Neural progenitor cell (in vitro differentiated cells): ENCODE measurements at places on chromosomes 5 and 9. TPM values are rescaled to one million over a fixed set of nuclear protein-coding genes. Genes with fewer than 3 reads are reported as not detected.

The TYRP1 gene
- total RNA-seq, result 0.75 TPM in 1 of 2 replicates, not detected in the other

The SPATA9 gene
- total RNA-seq, result not detected in 2 replicates

- no peak for DNase-seq
- H3K27me3 ChIP-seq, result no peaks in the 10 kb centered on the region
- no peak overlapping the region for H3K4me3 ChIP-seq
- H3K4me1 ChIP-seq, result no peaks in the 10 kb centered on the region
Observed at GRCh38 chr9:82799286-82799685, 263.7 kb downstream of the RASEF start.

DNA sequence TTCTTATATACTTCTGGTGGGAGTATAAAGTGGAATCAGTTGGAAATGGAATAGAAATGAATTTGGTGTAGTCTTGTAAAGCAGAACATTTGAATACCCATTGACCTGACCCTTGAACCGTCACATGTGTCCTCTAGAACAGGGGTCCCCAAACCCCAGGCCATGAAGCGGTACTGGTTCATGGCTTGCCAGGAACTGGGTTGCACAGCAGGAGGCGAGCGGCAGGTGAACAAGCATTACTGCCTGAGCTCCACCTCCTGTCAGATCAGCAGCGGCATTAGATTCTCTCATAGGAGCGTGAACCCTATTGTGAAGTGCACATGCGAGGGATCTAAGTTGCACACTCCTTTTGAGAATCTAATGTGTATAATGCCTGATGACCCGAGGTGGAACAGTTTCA lies 80.0 kb downstream of the RANBP17 start:
- DNase-seq, result no peak
- no peak overlapping the region for H3K27ac ChIP-seq
- H3K4me1 ChIP-seq, result no peaks in the 10 kb centered on the region
- H3K4me3 ChIP-seq, result no peak overlapping the region
- no peaks in the 10 kb centered on the region for H3K27me3 ChIP-seq

- no peaks in the 10 kb centered on the region for H3K36me3 ChIP-seq
- no peak overlapping the region for H3K27ac ChIP-seq
- no peaks in the 10 kb centered on the region for H3K4me1 ChIP-seq
- H3K4me3 ChIP-seq, result no peak overlapping the region
Observed at GRCh38 chr9:21452681-21453080, 12.4 kb downstream of the IFNA1 start.

The SEMA5A gene
- total RNA-seq, result 10.8 and 11.9 TPM in 2 replicates

The FLT4 gene
- 2.3 and 13.9 TPM in 2 replicates for total RNA-seq

DNA sequence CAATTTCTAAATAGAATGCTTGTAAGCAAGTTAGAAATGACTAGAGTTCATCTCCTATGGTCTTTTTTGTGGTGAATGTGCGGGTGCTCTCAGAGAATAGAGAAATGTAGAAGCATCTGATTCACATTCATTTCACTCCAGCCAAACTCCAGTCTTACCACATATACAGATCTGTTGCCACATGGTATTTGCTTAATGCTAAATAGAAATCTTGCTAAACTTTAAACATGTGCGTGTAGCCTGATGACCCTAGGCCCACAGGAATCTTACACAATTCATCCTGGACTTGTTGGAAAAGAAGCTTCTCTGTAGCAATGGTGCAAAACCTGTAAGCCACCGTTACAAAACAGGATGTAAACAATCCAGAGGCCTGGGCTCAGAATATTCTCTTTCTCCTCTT lies 135.2 kb downstream of the PCSK1 start:
- H3K27ac ChIP-seq, result no peak overlapping the region
- no peaks in the 10 kb centered on the region for H3K36me3 ChIP-seq
- no peak for DNase-seq
- H3K4me1 ChIP-seq, result no peaks in the 10 kb centered on the region
- H3K27me3 ChIP-seq, result no peaks in the 10 kb centered on the region

The PCDHB6 gene
- total RNA-seq, result 0.90 and 1.5 TPM in 2 replicates

GRCh38 chr9:129580211-129580915 lies 40.5 kb downstream of the C9orf50 start:
- no peak for DNase-seq
- no peak overlapping the region for H3K4me3 ChIP-seq
- H3K36me3 ChIP-seq, result no peaks in the 10 kb centered on the region

The N4BP3 gene
- 4.1 and 12.8 TPM in 2 replicates for total RNA-seq

The NMUR2 gene
- 0.07 TPM in 1 of 2 replicates, not detected in the other for total RNA-seq

- no peaks in the 10 kb centered on the region for H3K36me3 ChIP-seq
- H3K4me1 ChIP-seq, result peaks cover 27% of the 10 kb centered on the region
- no peak overlapping the region for H3K4me3 ChIP-seq
- no peak for DNase-seq
- no peak overlapping the region for H3K27ac ChIP-seq
Observed at GRCh38 chr5:44312374-44312773, 76.8 kb downstream of the FGF10 start.

The JAKMIP2 gene
- 8.2 TPM in 2 replicates for total RNA-seq

DNA sequence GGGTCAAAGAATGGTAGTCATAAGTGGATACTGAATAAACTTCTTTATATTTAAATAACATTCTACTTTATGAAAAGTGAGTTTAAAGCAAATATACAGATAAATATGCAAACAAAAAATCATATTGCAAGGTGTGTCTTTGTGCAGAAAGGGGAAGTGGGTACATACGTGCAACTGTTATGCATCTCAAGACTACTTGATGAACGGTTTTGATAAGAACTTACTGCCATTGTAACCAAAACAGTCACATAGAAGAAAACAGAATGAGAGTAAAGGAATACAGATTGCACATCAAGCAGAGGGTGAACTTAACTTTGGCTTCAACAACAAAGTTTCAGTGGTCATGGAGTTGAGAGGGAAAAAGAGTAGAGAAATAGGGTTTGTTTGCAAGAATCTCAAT lies 9.9 kb downstream of the CAMK4 start:
- H3K27me3 ChIP-seq, result no peaks in the 10 kb centered on the region
- no peak overlapping the region for H3K4me3 ChIP-seq
- DNase-seq, result no peak
- H3K27ac ChIP-seq, result no peak overlapping the region

The MEF2C gene
- total RNA-seq, result 0.26 and 0.68 TPM in 2 replicates

The SH2D3C gene
- 1.8 and 1.9 TPM in 2 replicates for total RNA-seq

DNA sequence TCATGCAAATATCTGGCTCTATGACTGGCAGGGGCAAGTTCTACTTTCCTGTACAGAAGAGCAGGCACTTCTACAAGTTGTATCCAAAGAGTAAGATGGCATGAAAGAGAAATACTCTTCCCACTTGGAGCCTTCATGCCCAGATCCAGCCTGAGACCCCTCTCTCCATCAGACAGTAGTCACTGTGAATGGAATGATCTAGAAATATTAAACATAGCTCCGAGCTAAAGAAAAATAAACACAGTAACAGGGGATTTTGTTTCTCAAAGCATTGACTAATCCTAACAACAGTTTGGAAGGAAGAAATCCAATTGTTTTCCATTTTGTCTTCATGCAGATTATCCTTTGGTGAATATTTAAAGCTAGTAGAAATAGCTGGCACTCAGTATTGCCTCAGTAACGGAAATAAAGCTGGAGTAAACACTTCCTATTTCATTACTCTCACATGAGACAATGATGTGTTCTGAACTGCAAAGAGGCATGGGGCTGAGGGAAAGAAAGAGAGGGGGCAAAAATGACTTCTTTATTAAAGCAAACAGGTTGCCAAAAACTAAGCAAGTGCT lies 100.0 kb downstream of the SEMA5A start:
- no peak for DNase-seq
- H3K36me3 ChIP-seq, result no peaks in the 10 kb centered on the region
- no peak overlapping the region for H3K4me3 ChIP-seq
- H3K27ac ChIP-seq, result peak overlapping the region; percentile 37
